ENCODE measurements at places on chromosomes 2 and 18. TPM values are rescaled to one million over a fixed set of nuclear protein-coding genes. Genes with fewer than 3 reads are reported as not detected.
A peak's percentile ranks its signal among the peaks of the same experiment; 100 is the strongest.

- no peak for DNase-seq
Observed at GRCh38 chr18:48878471-48878870, 72.3 kb downstream of the SMAD7 start.

- no peak for DNase-seq
Observed at GRCh38 chr2:240819126-240819857, 727 bp downstream of the KIF1A start.

The C2orf72 gene
- total RNA-seq: 0.50 TPM

The CAVIN2 gene
- 3.2 TPM for total RNA-seq

- DNase-seq: peak; percentile 93
Observed at GRCh38 chr2:121363632-121364420, 78.8 kb upstream of the TFCP2L1 start.

- peak; percentile 54 for DNase-seq
Observed at GRCh38 chr18:37712776-37713175, 147.2 kb upstream of the CELF4 start.

- DNase-seq: no peak
Observed at GRCh38 chr2:136235546-136235945, 117.6 kb upstream of the CXCR4 start.

- DNase-seq: no peak
Observed at GRCh38 chr2:153739394-153739793, 132.3 kb upstream of the GALNT13 start.

DNA sequence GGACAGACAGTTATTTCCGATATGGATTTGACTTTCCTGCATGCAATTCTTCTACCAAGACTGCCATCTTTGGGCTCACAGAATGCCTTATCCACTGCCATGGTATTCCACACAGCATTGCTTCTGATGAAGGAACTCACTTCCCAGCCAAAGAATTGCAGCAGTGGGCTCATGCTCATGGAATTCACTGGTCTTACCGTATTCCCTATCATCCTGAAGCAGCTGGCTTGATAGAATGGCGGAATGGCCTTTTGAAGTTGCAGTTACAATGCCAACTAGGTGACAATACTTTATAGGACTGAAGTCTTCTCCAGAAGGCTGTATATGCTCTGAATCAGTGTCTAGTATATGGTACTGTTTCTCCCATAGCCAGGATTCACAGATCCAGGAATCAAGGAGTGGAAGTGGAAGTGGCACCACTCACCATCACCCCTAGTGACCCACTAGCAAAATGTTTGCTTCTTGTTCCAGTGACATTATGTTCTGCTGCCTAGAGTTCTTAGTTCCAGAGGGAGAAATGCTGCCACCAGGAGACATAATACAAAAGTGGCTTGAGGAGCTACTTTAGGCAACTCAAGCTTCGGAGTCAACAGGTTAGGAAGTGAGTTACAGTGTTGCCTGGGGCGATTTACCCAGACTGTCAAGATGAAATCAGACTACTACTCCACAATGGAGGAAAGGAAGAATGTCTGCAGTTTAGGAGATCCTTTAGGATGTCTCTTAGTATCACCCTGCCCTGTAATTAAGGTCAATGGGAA, 23.8 kb upstream of the SMAD4 start:
- no peak for DNase-seq

GRCh38 chr2:51322613-51323012, 290.7 kb upstream of the NRXN1 start:
- no peak for DNase-seq

DNA sequence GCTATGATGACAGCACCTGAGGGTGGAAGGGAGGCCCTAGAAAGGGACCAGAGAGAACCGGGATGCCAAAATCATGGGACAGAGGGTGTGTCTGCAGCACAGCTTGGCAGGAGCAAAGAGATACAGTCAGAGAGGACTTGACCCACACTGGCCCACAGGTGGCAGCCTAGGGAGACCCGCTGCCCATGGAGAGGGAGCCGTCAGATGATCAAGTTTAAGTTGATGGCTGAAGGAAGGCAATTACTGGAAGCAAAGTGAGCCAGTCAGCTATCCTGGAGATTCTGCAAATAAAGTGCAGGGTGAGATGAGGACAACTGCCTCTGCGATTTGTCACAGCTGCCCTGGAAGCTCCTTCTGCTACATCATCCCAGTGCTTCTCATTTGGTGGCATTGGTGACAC, 74.0 kb downstream of the CMPK2 start:
- DNase-seq: no peak

DNA sequence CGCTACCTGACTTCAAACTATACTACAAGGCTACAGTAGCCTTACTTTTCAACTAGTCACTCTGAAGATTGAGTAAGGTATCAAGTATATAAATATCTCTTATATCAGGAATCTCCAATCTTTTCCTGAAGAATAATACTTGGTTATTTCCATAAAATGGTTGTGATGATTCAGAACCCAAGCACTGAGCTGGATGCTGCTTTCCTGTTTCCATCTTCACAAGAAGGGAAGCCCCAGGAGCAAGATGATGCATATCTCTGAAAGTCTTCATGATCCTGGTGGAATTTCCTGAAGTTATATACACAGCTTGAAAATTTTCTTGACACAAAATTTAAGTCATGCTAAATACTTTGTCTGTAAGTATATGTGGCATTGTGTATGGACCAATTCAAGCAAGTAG, 243.9 kb upstream of the TANK start:
- no peak for DNase-seq

DNA sequence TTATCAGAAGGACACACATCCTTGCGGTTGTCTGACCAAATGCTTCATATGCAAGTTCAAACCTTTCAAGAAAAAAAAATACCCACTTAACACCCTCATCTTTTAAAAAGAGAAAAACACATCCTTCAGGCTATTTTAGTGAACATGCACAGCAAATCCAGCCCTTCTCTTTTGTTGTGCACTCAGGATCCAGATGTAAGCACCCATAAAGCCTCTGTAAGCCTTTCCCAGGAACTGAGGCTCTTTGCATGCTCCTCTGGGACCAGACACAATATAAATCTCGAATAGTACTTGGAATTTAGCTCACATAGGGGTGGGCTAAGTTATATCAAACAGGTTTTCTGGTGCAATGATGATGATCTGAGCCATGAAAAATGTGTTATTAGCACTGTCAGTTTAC, 308.8 kb upstream of the FAM98A start:
- DNase-seq: no peak

The CCDC195 gene
- not detected for total RNA-seq

DNA sequence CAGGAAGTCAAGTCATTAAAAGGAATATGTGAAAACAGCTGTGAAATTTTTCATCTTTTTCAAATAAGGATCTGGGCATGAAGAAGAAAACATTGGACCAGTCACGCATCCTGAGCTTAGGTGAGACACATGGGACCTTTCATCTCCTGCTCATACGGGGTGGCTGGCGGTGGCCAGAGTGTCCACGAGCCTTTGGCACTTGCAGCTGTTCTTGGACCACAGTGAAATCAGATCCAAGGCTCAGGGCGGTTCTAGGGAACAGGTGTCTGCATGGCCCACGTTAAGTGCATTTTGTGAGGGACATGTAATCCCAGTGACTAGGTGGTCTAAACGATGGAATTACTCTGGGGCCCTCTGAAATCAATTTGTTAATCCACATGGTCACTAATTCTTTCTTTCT, 212.7 kb upstream of the COPS8 start:
- no peak for DNase-seq

DNA sequence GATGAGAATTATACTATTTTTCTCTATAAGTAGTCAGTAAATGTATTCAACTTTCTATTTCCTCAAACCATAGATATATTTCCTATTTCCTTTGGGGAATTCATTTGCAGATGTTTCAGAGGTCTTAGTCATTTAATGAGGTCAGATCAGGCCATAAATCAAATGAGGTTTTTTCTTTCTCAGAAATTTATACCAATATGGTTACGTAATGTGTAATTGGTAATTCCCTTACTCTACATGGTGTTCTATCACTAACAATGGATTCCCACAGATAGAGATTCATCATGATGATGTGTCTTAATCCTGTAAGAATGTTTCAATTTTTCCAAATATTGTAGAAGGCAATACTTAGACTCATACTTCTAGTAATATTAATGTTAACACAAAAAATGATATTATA, 108.0 kb downstream of the DPP4 start:
- peak; percentile 67 for DNase-seq

- no peak for DNase-seq
Observed at GRCh38 chr2:196427986-196428634, 211.4 kb upstream of the CCDC150 start.

DNA sequence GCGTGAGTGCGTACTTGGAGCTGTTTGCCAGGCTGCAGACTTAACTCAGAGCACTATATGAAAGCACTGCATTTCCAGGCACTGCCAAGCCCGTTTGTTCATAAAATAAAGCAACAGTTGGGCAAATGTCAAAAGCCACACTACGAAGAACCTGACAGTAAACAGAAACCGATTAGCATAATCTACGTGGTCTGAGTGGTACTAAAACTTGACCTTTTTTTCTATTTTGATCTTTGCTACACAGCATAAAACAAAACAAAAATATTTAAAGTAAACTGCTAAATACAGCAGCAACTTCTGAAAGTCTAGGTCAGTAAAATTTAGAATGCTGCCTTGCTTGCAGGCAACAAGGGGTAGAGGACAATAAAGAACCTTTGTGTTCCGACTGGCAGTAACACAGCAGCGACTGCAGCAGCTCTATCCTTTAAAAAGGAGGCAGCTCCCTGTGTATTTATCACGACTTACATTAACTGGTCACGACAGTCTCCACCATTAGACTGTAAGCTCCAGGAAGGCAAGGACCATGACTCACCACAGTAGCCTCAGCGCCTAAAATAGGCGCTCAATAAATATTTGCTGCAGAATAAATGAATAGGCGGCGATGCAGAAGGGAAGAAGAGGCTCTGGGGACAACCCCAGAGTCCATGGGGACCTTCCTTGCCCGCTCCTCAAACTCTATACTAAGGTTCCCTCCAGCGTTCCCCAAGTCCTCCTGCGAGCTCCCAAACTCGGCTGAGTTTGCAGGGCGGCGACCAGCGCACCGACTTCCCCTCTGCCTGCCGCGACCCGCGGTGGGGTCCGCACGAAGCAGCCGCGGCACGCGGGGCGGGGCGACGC, 902 bp downstream of the SS18 start:
- DNase-seq: peak; percentile 40

DNA sequence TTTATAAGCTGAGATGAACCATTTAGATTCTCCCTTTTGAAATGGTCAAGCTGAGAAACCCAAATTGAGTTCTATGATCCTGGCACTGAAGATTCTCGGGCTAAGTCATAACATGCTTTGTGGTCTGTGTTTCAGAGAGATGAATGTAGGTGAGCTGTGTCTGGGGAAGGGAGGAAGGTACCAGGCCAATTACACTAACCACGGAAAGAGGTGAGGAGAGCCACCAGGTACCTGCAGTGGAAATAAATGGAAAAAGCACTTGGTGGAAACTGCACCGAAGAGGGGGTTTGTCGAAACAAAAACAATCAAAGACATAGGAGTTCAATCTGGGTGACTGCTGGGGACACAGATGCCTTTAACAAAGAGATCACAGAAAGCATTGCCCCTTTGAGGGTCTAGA, 963 bp upstream of the MRPL44 start:
- DNase-seq: peak; percentile 87

GRCh38 chr2:11490194-11490593, 24.2 kb upstream of the E2F6 start:
- no peak for DNase-seq

The ACADL gene
- 0.50 TPM for total RNA-seq

DNA sequence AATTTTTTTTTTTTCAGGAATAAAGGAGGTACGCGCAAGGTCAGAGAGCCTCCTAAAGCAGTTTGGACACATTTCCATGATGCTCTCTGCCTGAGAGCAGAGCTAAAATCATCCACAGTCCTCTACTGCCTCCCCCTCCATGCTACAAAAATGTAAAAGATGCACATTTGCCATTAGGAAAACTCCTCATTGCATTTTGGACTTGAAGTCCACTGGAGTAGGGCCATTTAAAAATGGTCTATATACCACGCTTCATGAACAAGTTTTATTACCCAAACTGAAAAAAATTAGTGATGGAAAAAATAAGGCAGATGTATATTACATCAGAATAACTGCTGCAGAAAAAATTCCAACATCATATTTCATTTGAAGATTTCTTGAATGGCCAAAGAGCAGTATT, 256.0 kb downstream of the AFF3 start:
- no peak for DNase-seq

- no peak for DNase-seq
Observed at GRCh38 chr18:59360381-59360780, 1.3 kb upstream of the LMAN1 start.

- no peak for DNase-seq
Observed at GRCh38 chr18:3878401-3878800, 428.4 kb downstream of the TGIF1 start.

The MAP2 gene
- 10.5 TPM for total RNA-seq

The B3GNT7 gene
- 0.48 TPM for total RNA-seq

Data from mammary epithelial cell (primary cell).